ENCODE measurements at places on chromosomes 3 and 15. TPM values are rescaled to one million over a fixed set of nuclear protein-coding genes. Genes with fewer than 3 reads are reported as not detected.

DNA sequence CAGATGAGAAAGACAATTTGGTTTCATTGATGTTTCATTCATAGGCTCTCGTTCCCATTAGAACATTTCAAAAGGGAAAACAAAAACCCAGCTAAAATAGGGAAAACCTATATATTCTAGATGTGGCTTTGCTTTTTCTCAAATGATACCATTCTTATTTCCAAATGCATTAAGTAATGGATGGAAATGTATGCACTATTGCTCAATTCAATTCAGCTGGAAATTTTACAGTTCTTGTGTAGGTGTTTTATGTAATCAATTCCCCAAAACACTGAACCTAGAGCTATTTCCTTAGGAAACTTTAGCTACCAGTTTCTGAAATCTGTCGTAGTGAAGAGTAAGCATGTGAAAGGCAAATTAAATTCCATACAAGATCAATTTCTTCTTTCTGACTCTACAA lies 11.7 kb downstream of the IL1RAP start:
- DNase-seq, result no peak

DNA sequence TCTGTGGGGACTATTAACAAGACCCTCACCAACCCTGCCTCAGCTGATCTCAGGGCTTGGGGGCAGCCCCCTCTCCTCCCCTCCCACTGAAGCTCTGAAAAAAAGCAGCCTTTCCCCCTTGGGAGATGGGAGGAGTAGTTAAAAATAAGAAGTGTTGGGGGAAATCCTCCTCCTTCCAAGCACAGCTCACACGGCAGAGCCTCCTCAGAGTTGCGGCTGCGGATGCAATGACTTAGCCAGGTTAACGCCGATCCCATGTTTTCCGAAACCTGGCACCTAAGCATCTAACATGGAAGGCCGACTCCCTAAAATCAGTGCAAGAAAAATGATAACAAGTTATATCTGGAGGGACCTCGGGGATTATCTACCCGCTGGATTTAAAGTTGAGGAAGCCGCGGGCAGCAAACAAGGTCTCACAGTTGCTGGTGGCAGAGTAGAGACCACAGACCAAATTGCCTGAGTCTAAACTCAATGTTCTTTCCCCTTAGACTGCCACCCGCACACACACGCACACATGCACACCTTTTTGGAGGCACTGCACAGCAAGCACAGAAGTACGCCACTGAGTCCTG lies 1.1 kb upstream of the TPM1 start:
- DNase-seq, result no peak

- no peak for DNase-seq
Observed at GRCh38 chr15:81947548-81947947, 98.3 kb downstream of the MEX3B start.

DNA sequence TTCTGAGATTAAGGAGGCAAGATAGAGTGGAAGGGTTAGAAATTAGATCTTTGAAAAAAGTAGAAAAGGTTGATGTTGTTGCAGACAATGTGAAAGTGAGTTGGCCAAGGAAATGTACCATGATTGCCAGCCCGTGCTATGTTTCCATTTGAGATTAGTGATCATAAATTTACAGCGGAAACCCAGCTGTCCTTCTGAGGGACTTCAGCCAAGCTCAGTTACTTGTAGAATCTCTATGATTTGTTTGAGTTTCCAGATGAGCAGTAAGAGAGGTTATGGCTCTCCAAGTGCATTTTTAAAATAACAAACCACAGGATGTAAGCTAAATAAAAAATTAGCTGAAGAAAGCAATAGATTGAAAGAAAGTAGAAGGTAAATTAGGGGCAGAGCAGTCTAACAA lies 54.2 kb upstream of the RBMS3 start:
- no peak for DNase-seq

DNA sequence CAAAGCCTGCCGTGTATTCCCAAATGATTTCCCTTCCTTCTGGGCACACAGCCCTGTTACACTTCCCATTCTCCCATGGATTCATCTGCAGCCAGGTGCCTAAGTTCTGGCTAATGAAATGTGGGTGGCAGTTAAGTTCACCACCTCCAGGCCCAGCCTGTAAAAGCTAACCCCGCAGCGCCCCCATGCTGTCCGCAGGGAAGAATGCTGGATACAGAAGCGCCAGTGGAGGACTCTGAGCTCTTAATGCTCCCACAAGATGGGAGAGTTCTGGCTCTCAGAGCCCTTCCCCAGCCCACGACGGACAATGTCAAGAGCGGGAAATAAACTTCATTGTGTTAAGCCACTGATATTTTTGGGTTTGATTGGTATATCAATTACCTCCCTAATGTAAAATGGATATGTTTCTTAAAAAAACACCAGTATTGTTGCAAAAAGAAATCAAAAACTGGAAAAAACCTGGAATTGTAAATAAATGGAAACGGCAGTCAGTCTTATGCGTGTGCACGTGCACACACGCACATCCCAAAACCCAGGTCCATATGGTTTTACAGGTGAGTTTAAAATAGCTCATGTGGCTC lies 37.7 kb upstream of the FGD5 start:
- no peak for DNase-seq

DNA sequence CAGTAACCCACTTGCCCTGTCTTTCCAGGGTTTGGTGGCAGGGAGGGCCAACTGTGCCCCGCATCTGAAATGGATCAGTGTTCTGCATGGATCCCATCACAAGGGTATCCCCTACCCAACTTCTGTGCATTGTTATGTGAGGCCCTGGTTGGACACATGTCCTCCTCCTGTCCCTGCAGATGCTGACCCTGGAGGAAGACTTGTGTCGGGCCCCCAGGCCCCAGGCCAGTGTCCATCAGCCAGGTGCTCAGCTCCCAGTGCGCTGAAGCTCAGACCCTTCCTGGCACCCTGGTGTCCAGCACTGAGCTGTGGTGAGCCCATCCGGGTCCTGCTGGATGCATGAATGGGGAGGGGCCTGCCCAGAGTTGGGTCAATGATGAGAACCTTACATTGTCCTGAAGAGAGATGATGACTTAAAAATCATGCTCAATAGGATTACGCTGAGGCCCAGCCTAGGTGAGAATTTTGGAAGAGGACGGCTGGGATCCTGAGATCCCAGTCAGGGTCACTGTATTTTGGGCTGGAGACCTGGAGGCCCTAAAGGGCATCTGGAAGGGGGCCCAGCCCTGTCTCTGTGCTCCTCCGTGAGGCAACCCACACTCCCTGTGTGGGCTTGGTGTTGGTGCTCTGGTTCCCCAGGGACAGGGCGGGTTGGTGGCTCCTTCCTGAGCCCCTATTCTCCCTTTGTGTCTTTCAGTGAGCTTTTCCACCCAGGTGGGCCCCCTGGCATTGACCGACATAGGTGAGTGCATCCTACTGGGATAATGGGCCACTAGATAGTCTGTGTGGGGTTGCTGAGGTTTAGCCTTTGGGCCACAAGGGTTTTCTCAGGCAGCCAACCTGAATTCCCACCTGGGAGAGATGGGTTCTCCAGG lies 199.1 kb downstream of the UBE3A start:
- DNase-seq, result peak; percentile 42

DNA sequence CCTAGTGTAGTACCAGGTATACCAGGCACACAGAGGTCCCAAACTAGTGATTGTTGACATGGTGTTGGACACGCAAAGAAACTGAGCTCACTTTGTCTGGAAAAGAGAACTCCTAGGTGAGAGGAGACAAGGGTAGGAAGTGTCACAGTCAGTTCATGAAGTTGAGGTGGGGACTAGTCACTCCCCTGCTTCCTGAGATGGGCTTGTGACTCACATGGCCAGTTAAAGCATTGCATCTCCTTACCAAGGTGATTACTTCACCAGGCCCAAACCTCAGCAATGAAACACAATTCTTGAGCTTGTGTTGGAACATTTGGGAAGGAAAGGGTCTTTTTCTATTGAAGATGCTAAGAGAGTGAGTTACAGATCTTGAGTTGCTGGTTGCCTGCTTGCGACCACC lies 49.2 kb upstream of the RAD18 start:
- no peak for DNase-seq

Gene CD86
- total RNA-seq, result 7.3 TPM

DNA sequence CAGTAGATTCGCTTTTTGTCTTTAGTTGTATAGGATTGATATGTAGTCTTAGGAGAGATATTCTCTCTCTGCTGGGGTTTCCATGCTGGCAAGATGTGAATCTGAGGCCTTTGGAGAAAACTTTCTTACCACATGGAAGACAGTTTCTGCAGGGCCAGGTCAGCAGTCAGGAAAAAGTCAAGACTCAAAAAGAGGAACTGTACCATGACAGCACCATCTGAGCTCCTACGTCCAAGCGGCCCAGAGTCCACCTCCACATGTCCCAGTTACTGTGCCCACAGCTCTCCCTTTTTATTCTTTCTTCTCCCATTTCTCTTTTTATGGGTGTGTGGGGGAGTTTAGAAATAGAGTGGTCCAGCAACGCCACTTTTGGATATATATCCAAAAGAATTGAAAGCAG lies 172.0 kb downstream of the MTHFS start:
- no peak for DNase-seq

DNA sequence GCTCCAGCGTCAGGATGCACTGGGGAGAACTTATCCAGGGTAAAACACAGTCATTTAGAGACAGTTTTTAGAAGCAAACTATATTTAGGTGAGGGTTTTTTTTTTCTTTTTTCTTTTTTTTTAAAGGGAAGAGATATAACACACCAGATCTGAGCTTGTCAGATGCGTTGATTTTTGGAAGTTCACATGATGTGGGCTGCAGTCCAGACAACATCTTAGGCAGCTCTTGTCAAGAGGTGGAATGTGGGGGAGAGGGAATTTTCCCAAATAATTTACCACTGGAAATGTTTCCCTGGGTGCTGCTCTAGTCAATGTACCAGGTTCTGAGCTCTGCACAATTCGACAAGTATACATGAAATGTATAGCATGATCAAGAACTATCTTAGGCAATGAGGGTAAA lies 93.3 kb downstream of the OXNAD1 start:
- DNase-seq, result no peak

DNA sequence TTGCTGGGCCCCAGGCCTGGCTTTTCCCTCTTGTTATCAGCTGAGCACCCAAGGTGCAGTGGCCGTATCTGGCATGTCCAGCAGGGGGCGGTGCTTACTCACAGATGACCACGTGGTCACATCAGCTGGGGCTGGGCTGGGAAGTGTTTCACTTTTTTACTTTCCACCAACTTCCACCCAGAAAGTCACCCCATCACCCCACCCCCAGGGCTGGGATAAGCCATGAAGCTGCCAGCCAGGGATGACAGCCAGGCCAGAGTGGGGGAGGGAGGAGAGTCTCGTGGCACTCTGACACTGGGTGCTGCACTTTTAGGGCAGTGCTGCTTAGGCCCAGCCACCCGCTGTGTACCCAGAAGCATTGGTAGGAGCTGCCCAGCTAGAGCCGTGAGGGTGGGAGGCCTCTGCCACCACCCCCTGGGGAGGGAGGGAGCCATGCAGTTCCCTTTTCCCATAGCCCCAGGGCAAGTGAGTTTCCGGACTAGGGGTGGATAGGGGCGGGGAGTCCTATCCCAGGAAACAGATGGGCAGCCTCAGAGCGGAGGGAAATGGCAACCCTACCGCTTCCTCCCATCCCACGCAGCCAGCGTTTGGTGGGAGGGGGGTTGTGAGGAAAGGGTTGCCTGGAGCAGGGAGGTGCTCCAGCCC lies 6.1 kb downstream of the PPCDC start:
- peak; percentile 89 for DNase-seq

DNA sequence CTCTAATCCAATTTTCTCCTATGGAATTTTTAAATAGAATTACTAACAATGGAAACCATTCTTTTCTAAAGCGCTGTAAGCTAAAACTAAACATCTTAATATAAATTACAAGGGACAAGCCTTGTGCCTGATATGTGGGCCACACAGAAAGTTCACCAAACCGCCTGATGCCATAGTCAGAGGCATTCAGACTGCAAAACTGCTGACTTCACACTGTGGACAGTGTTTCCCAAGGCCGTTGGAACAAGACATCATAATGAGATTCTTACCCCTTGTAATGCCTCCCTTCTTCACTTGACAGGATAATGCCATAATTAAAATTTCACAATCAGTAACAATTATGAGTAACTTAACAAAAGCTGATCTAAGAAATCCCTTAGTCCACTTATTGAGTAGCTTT lies 14.9 kb downstream of the SH3GL3 start:
- DNase-seq, result no peak

Gene GMNC
- not detected for total RNA-seq

Gene ACTC1
- 1.6 TPM for total RNA-seq

DNA sequence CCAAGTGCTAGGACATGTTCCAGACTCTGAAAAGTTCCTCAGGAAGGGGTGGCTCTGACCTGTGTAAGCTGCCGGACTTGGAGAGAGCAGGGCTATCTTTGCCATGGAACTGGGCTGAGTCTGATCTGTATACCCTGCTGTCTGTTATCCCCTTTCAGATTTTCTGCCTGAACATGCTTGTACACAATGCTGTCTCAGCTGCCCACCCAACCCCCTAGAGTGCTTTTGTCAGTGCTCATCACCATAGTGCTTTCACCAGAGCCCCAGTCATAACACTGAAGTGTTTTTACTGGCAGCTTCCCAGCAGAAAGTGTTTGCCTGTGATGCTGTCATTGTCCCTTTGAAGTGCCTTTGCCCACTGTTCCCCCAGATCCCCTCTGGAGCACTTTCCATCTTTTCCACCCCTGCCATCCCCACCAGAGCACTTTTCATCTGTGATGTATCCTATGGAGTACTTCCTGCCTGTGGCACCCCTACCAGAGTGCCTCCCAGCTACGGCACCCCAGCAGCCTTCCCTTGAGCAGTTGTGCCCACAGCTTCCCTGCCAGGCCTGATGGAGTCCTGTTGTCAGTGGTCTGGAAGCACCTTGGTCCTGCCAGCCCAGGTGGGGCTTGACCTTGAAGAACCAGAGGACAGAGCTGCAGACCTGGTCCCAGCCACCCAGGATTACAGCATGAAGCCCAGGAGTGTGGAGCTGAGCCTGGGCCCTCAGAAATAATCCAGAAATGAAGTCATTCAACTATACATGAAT lies 397.7 kb downstream of the DIPK2A start:
- DNase-seq, result no peak

Gene CCR3
- not detected for total RNA-seq

GRCh38 chr15:85168642-85169173 lies 187.1 kb downstream of the PDE8A start:
- DNase-seq, result peak; percentile 76

Gene EHD4
- total RNA-seq, result 30.2 TPM

Gene TMEM108
- 0.48 TPM for total RNA-seq

DNA sequence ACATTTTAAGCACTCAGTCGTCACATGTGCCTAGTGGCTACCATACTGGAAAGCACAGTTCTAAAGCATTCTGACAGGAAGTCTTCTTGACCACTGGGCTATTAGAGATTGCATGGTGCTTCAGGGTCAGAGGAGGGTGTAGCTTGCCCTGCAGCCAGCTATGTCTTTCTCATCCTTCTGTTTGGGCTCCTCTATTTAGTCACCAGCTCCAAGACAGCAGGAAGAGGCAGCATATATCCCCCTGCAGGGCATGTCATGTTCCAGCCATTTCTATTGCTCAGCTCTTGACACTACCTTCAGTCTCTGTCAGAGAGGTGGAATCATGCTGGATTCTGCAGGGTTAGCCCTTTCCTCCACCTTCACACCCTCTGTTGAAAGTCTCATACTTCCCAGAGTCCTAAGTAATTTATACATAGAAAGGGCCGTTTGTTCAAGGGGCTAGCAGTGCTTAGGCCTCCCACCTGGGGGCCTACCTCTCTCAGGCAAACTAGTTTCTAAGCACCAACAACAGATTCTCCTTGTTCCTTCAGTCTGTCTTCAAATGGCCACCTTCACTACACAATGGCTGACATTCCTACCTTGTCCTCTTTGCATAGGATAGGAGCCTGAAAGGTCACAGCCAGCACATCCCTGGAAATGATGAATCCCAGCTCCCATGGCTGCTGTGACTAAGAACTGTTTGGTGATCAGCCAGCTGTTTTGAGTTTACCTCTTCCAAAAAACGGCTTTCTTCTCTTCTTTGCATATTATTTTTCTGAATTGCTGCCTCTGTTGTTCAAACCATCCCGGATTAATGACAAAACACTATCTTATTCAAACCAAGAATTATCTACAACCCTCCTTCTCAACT lies 115.7 kb upstream of the BFSP2 start:
- DNase-seq, result no peak
